ENCODE measurements at places on chromosomes 1 and 21.

DNA sequence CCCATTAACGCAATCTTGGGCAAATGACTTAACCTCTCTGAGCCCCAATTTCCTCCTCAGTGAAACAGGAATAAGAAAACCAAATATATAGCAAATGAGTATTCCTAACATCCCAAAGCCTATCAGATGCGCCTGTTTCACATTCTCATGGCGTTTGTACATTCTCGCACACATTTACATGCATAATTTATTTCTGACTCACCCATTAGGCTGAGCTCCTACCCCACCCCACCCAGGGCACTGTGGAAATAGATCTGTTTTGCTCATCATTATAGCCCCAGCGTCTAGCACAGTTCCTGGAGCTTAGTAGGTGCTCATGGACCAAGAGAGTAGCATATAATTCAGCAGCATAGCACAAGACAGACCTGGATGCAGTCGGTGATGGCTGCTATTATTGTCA lies 146.1 kb upstream of the VANGL1 start:
- DNase-seq, result no peak

DNA sequence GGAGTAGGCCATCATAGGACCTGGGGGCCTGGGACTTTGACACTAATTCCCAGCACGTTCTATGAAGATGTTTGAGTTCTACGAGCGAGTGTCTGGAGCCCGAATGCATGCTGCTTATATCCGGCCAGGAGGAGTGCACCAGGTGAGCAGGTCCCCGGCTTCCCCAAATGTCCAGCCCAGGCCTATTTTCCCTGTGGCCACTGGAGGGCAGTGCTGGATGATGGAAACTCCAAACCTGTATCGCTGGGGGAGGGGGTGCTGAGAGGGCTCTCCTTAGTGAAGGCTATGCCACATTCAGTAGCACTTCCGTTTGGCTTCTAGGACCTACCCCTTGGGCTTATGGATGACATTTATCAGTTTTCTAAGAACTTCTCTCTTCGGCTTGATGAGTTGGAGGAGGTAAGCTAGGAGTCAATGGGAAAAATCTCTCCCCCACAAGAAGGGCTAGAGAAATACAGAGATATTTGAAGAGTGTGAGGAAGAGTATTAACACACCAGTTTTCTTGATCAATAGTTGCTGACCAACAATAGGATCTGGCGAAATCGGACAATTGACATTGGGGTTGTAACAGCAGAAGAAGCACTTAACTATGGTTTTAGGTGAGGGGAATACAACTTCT lies 5.2 kb upstream of the FCER1G start:
- DNase-seq, result peak; percentile 54

- DNase-seq, result no peak
Measured at GRCh38 chr1:14759042-14759818, 160.7 kb downstream of the KAZN start.

GRCh38 chr1:193931356-193931755 lies 744.9 kb upstream of the B3GALT2 start:
- no peak for DNase-seq

DNA sequence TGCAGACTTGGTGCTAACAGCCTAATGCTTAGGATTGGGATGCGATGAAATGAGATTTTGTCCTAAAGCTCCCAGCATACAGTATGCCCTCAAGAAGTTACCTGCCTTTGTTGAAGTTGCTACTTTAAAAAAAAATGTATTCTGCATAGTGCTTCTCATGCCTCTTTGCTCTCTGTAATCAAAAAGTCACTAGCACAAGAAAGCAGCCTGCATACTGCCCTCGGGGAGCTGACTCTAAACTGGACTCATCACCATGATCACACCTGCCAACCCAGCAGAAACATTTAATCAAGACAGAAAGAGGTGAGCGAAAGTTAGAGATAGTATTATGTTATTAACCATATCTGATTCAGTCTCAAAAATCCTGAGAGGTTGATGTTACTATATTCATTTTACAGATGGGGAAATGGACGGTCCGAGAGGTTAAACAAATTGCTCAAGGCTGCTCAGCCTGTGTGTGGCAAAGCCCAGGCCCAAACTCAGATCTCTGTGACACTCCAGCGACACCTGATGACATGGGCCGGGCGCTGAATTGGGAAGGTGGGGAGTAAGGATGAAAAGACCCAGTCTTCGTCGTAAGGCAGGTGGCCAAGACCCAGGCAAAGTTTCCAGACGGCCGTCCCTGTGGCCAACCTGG lies 1.1 kb downstream of the BATF3 start:
- no peak for DNase-seq

DNA sequence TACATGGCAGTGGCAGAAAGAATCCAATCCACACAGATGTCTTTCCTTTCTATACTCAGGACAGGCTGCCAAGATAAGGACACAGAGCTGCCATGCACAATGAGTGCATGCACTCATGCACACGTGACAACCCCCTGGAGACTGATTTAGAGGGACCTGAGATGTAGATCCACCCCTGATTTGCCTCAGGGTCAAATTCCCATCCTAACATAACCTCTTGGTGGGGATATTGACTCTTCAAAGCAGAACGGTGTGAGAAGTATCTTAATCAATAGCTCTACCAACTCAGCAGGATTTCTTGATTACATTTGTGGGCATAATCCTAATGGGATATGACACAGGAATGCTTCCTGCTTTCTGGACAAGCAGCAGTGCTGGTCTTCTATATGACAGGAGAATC lies 125.2 kb upstream of the DSCAM start:
- DNase-seq, result no peak

- no peak for DNase-seq
Measured at GRCh38 chr1:47334765-47335435, 1.3 kb downstream of the CMPK1 start.

- DNase-seq, result no peak
Measured at GRCh38 chr1:3019516-3020051, 1.7 kb upstream of the ACTRT2 start.

Measured in stimulated activated CD4-positive, alpha-beta T cell treated with anti-CD3 and anti-CD28 coated beads, Interleukin-15, amount 100 ng/mL, for 48 hours (primary cell).